ENCODE measurements at places on chromosomes 1 and 21. TPM values are rescaled to one million over a fixed set of nuclear protein-coding genes. Genes with fewer than 3 reads are reported as not detected.

NOS1AP gene
- total RNA-seq = 2.0 TPM

OR2T35 gene
- total RNA-seq = not detected

THEM5 gene
- total RNA-seq = not detected

NCMAP gene
- not detected for total RNA-seq

SLC2A5 gene
- 0.18 TPM for total RNA-seq

DMBX1 gene
- not detected for total RNA-seq

WNT9A gene
- total RNA-seq = 3.7 TPM

KMO gene
- not detected for total RNA-seq

SLC44A5 gene
- 1.7 TPM for total RNA-seq

CACNA1E gene
- total RNA-seq = not detected

CDKN2C gene
- 1.0 TPM for total RNA-seq

KRTAP19-3 gene
- total RNA-seq = not detected

KRTAP20-2 gene
- total RNA-seq = not detected

KRTAP21-2 gene
- total RNA-seq = not detected

ILDR2 gene
- total RNA-seq = not detected

TMEM240 gene
- total RNA-seq = 1.7 TPM

DAB1 gene
- total RNA-seq = not detected

CHD5 gene
- total RNA-seq = not detected

RIIAD1 gene
- total RNA-seq = not detected

PUSL1 gene
- 36.2 TPM for total RNA-seq

All from glomerular endothelial cell (primary cell).